NCI-H2029 (cell line): ENCODE measurements at places on chromosomes 12 and 14.

DNA sequence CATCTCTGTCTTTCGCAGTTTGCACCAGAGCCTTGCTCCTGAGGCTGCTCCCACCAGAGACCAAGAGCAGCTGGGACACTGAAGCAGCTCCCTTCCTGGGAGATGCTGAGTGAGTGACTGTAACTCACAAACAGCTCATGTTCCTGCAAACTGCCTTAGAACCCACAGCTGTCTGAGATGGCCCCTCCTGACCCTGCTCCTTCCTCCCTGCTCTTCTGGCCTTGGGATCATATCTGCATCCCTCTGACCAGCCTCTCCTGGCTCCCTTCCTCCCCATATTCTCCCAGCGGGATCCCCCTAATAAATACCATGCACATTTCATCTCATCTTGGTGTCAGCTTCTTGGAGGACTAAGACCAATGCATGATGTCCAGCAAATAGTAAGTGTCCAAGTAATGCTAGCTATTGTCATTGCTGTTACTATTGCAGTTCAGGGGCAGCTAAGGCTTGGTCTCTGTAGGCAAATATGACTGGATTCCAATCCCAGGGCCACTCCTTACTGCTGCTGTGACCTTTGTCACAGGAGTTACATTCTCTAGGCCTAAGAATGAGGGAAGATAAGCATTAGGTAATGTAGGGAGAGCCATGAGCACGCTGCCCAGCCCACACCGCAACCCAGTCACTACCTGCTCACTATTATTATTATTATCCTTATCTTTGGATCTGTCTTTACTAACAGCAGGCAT is 47.9 kb downstream of the SYNE3 start:
- no peak for DNase-seq

GRCh38 chr12:77352946-77353345 is 287.6 kb upstream of the E2F7 start:
- DNase-seq: no peak

GRCh38 chr12:76111209-76111749 is 26.8 kb upstream of the NAP1L1 start:
- DNase-seq: no peak

- no peak for DNase-seq
These were observed 86.0 kb upstream of the ZFP36L1 start for GRCh38 chr14:68878908-68879307.

DNA sequence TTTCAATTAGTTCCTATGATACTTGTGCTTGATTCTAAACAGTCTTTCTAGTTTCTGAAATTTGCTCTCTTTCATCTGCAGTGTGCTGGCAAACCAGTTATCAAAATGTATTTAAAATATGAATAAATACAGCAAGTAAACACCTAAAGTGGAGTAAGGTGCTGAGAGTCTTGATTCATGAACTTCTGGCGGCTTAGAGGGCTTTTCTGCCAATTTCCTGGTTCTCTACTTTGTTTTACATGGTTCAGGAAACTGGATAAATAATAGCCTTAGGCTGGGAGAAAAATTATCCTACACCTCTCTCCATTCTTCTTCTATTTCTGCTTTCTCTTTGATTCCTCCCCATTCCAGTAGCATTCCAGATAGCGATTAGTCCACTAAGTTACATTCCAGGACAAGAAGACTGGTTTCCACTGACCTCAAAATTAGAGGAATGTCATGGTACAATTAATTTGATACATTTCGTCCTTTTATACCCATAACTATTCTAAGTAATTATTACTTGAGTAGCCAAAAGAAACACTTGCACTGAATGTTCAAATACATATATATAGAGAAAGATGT is 14.9 kb downstream of the ATP2B1 start:
- DNase-seq: no peak

GRCh38 chr12:98492580-98493140 is 22.7 kb upstream of the TMPO start:
- DNase-seq: no peak

DNA sequence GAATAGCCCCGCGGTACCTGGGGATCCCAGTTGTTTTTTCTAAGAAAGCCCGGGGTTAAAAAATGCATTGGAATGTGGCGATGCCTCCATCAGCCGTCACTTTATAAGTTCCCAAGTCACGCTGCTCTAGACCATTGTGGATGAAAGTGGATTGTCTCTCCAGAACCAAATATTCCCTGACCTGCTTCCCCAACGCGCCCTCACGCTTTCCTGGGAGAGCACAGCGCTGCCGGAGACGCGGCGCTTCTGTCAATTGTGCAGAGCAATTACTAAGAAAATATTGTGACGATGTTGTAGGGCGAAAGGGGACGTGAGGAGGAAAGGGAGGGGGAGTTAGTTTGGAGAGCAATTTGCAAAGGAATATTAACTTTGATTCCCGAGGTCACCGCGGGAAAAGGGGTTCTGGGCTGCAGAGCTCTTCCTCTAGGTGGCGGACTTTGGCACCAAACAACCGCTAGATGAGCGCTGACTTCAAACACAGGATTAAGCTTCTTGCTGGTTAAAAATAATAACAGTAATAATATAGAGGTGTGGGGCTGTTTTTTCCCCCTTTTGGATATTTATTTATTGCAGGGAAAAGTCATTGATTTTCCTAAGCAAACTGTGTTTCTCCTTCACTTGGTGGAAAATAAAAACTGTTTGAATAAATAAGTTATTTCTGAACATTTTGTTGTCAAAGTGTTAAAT is 9.6 kb upstream of the FOXG1 start:
- DNase-seq: no peak
